ENCODE measurements at places on chromosomes 2 and 18. TPM values are rescaled to one million over a fixed set of nuclear protein-coding genes. Genes with fewer than 3 reads are reported as not detected.

The DSC2 gene
- total RNA-seq, result not detected

GRCh38 chr18:21191596-21192307 is 50.3 kb upstream of the GREB1L start:
- H3K4me1 ChIP-seq, result no peaks in the 10 kb centered on the region
- H3K27me3 ChIP-seq, result peaks cover 9% of the 10 kb centered on the region
- H3K27ac ChIP-seq, result no peak overlapping the region
- no peak for DNase-seq

GRCh38 chr2:170582313-170582712 is 132.8 kb upstream of the SP5 start:
- H3K27me3 ChIP-seq, result peaks cover 3% of the 10 kb centered on the region
- DNase-seq, result no peak
- peaks cover 2% of the 10 kb centered on the region for H3K4me1 ChIP-seq
- no peak overlapping the region for H3K4me3 ChIP-seq

- H3K27me3 ChIP-seq, result no peaks in the 10 kb centered on the region
- no peaks in the 10 kb centered on the region for H3K4me1 ChIP-seq
- H3K36me3 ChIP-seq, result no peaks in the 10 kb centered on the region
- no peak for DNase-seq
- no peak overlapping the region for H3K4me3 ChIP-seq
These were observed 493.3 kb upstream of the GCFC2 start for GRCh38 chr2:76204048-76204447.

The NYAP2 gene
- total RNA-seq, result not detected

DNA sequence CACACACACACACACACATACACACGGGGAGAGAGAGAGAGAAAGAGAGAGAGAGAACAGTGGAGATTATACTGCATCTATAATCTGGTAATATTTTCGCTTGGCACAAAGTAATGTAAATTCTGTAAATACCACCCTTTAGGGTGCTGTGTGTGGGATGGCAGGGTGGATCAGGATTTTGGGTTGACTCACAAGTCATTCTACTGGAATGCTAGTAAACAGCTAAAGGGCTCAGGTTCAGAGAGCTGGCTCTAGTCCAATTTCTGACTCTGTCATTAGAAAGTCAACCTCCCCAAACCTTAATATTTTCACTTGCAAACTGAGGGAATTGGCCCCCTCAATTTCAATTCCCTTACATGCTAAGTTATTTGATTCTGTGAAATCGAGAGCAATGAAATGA is 308.3 kb downstream of the TSN start:
- no peak overlapping the region for H3K27ac ChIP-seq
- no peaks in the 10 kb centered on the region for H3K36me3 ChIP-seq
- H3K4me3 ChIP-seq, result no peak overlapping the region
- DNase-seq, result no peak

Measured in activated T-helper 2 cell treated with anti-CD3 and anti-CD28 coated beads, Interferon-gamma antibody, Interleukin-2, Interleukin-4, amounts not matched to agents 10 μg/mL and 5 μg/mL and 100 μg/mL, durations not matched to agents 14 hours and 24 hours and 36 hours (primary cell).